Stimulated activated CD8-positive, alpha-beta memory T cell treated with anti-CD3 and anti-CD28 coated beads, Interleukin-4, amount 100 ng/mL, for 1 hour (primary cell): ENCODE measurements at places on chromosomes 5 and 9.

DNA sequence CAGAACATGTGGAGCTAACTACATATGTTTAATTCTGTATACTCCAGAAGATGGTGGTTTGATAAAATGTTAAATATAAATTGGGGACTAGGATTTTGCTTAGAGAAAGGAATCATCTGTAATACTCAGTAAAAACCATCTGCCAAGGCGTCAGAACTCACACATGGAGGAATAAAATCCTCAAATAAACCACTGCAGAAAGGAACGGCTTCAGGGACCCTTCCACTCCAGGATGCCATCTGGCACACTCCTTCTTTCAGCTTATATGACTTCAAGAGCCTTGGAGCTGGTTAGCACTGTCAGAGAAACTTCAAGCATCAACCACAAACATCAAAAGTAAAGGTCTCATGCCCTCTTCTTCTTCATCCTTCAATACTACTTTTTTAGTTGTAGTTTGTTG lies 360.6 kb downstream of the PLK2 start:
- DNase-seq = no peak

- no peak for DNase-seq
These were observed 47.2 kb upstream of the TTC23L start for GRCh38 chr5:34791761-34792244.

DNA sequence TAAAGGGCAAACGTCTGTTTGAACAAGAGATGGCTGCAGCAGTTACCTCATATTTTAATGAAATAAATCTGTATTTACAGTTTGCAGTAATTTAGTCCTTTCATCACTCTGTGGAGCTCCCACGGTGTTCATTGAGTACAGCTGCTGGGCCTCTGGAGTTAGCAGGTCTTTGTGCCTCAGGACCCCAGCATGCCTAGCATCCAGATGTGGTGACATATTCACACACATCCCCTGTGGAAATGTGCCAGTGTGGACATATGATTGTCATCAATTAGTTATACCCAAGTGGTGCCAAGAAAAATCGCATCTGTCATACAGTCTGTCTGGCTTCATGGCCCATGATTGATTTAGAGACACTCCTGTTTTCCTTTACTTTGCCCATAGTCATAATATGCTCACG lies 77.3 kb downstream of the NNT start:
- no peak for DNase-seq

GRCh38 chr9:79266986-79267385 lies 304.8 kb upstream of the TLE4 start:
- DNase-seq = no peak

DNA sequence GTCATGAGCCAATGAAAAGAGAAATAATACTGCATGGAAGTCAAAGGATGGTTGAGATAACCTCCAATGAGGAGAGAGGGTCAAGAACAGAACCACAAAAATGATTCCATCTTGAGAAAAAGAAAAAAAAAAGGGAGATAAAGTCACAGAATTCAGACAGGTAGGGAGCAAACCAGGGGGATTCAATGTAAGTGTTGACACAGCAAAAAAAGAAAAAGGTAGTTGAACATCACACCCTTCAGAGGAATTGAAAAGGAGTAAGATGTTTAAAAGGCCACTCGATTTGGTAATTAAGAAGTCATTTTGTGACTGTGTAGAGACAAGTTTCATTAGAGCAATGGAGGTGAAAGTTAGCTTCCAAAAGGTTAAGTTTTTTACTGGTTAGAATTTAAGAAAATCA lies 79.3 kb downstream of the ERP44 start:
- no peak for DNase-seq

DNA sequence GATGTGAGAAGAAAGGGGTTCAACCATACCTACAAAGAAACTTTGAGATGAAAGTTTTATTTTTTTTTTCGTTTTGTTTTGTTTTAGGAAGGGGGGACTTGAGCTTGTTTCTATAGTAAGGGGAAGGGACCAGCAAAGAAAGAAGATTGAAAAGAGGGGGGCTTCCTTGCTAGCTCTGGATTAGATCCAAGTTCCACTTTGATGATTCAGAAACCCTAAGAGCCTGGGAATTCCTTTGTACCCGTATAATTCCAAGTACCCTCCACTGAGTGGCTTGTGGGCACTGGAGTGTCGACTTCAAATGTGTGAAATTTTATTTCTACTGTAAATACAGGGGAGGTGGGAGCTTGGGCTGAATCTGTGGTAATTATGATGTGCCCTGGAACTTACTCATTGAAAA lies 10.9 kb downstream of the MAMDC2 start:
- DNase-seq = no peak

- no peak for DNase-seq
These were observed 18.3 kb downstream of the ACTL7B start for GRCh38 chr9:108837530-108837929.

- DNase-seq = no peak
These were observed 16.5 kb downstream of the GRXCR2 start for GRCh38 chr5:145856285-145856818.

- no peak for DNase-seq
These were observed 22.5 kb upstream of the SHB start for GRCh38 chr9:38091310-38092199.

DNA sequence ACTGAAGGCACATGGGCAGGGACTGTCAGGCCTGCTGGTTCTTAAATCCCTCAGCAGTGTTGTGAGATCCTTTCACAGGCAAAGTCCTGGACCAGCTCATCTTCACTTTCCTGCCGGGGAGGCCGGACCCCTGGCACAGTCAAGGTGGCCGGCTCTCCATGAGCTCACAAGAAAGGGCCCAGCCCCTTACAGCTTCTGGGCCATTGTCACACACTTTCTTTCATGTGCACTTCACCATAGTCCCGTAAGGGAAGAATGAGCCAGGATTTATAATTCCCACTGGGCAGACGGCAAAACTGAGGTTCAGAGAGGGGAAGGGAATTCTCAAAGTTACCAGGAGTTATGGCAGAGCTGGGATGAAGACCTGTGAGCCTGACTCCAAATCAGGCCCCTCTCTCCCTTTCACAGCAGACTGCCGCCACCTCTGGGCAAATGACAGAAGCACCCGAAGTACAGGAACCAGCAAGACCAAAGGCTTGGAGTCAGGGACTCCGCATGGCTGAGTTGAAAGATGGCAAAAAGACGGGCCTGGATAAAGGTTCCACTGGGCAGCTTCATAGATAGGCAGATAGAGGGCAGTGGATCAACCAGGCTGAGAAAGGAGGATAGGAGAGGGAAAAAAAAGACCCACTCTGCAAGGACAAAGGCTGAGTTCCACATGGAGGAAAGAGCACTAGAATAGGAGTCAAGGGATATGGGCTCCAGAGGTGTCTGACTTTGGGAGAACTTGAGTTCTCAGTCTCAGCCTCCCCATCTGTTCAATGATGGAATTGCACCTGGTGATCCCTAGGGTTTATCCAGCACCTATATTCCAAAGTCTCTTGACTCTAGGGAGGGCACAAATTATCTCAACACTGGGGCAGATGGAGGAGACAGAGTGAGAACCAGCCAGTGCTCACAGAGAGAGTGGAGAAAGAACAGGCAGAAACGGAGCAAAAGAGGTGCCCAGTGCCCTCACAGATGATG lies 128.7 kb downstream of the PAX5 start:
- DNase-seq = no peak

DNA sequence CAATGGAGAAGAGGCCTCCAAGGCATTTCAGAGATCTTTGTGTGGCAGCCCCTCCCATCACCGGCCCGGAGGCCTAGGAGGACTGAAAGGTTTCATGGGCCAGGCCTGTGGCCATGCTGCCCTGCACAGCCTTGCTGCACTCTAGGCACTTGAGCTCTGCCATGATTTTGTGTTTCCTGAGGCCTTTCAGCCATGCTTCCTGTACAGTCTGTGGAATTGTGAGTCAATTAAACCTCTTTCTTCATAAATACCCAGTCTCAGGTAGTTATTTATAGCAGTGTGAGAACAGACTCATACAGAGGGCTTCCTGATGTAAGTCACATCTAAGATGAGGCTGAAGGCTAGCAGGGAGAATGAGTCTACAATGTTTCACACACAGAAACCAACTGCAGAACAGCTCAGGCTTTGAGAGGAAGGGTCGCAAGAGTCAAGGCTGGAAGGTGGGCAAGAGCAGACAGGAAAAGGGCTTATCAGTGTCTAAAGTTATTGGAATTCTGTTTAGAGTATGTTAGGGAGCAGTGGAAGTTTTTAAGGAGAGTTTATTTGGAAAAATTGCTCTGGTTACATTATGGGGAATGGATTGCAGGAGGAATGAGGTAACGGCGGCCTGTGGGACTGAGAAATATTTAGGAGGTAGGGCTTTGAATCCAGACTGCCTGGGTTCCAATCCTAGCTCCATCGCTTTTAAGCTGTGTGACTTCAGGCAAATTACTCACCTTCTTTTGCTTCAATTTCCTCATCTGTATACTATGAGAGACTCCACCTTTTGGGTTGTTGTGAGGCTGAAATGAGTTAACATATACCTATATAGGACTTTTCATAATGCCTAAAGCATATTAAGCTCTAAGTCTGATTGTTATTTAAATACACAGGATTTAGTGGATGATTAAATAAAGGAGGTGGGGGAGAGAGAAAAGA lies 291.2 kb downstream of the CWC27 start:
- DNase-seq = no peak

GRCh38 chr5:6875376-6875775 lies 162.1 kb downstream of the TENT4A start:
- no peak for DNase-seq

GRCh38 chr5:81121836-81122630 lies 111.1 kb upstream of the CKMT2 start:
- no peak for DNase-seq

- DNase-seq = no peak
These were observed 52.3 kb downstream of the RGMB start for GRCh38 chr5:98825582-98826375.

- no peak for DNase-seq
These were observed 1064.4 kb upstream of the DMAC1 start for GRCh38 chr9:8863886-8864544.

DNA sequence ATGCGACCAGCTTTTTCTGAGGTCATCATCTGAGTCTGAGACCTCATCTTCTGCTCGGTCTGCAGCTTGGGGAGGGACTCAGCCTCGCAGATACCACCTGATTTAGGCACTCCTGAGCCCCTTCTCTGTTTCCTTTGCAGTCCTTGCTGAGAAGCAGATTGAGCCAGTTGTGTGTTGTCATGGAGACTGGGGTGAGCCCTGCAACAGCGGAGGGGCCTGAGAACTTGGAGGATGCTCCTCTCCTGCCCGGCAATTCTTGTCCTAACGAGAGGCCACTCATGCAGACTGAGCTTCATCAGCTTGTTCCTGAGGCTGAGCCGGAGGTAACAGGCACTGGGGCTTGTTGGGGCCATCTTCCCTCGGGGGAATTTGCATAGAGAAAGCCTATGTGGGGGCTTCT lies 19.2 kb downstream of the TEX53 start:
- DNase-seq = no peak

DNA sequence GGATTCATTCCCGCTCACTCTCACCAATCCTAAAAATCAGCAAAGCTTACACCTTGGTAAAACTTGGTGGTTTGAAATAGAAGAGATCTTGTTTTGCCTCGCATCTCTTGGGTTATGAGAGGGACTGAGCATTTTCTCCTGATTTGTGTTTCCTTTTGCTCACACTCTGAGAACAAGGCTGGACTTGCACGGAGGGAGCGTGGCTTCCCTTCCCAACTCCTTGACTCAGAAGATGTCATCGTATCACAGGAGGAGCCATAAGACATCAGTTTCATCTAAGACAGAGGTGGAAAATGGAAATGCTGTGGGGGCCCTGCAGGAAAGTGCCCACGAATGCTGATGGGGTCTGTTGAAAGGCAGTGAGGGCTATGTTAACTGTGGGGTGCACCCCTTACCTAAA lies 37.4 kb downstream of the CTSL start:
- no peak for DNase-seq

DNA sequence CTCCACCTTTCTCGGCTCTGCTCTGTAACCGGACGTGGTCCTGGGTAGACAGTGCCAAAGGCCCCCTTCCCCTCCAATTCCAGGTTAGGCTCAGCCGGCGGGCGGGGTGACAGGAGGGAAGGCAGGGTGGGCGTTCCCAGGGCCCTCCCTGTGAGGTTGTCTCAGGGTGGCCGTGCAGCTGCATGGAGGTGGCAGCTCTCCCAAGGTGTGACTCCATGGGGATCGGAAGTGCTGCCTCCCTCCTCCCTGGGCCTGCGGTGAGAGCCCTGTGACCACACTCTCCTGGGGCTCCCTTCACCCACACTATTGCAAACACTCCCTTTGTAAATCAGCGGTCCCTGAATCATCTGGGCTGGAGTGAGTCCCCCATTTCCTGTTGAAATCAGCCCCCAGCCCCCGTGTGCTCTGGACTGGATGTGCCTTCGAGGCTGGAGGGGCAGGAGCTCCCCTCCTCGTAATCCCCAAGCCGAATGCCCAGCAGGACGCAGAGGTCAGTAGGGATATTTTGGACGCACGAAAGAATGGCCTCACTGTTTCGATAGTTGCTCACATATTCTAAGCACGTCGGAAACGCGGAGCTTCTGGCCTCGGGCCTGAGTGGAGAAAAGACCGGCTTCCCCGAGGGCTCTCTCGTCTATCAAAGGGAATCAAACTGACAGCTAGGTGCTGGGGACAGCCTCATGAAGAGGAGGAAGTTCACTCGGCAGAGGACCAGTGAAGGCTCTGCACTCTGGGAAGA lies 107.6 kb upstream of the COL5A1 start:
- DNase-seq = no peak

- DNase-seq = no peak
These were observed 126.0 kb upstream of the TMEM161B start for GRCh38 chr5:88394536-88395175.

DNA sequence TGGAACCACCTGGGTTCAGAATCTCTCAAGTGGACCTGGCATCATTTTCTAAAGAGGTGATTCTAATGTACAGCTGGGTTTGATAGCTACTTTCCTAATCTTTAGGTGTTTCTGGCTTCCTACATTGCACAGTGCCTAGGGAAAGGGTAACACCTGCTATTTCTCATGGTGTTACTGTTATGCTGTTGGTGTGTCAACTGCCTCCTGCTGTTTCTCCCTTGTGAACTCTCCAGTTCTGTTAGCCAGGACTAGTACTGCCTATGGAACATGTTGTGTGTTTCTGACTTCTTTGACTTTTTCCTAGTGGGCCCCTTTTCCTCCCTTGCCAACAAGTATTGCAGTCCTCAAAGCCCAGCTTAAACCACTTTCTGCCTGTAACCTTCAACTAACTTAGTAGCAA lies 5.5 kb downstream of the ARHGEF28 start:
- DNase-seq = no peak

DNA sequence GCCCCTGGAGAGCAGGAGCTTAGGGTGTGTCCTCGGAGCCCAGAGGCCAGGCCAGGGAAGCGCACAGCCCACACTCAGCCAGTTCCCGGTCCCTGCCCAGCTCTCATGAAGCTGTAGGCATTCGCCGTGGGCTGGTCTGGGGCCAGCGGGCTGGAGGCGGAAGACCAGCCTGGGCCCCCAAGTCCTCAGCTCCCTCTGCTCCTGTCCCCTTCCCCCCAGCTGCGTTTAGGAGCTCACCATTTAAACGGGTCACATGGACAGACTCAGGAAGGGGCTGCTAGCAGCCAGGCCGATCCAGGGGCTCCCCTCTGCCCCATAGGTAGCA lies 17.4 kb downstream of the DNLZ start:
- DNase-seq = no peak

DNA sequence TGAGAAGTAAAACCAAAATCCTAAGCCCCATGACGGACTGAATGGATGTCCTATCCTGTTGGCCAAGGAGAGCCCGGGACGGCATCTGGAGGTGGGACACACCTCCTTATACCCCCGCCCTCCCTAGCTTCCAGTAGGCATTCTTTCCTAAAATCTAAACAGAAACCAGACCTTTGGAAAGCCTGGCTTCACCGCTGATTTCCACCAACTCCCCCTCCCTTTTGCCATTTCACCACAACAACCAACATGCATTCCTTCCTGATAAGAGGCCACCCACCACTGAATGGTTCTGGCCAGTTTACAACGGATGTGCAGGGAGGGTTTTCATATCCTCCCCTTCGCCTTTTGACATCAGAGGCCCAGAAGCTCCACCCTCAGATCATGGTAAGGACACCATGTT lies 9.2 kb upstream of the RARS1 start:
- DNase-seq = no peak
